ENCODE measurements at places on chromosomes 1 and 21.

DNA sequence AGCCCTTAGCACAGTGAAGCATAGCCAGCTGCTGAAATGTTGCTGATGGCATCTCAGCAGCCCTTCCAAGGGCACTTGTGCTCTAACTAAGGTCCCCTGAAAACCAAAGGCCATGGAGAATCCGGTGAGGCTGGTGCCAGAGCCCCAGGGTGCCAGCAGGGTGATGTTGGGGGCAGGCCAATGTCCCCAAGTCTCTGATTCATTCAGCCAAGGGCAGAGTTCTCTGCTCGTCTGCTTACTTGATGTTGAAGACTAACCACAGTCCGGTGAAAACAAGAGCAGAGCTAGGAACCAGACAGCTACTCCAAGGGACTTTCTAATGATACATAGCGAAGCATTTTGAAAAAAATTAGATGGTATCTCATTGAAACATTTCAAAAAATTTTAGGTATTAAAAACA lies 149.8 kb downstream of the ZZZ3 start:
- no peak for DNase-seq

DNA sequence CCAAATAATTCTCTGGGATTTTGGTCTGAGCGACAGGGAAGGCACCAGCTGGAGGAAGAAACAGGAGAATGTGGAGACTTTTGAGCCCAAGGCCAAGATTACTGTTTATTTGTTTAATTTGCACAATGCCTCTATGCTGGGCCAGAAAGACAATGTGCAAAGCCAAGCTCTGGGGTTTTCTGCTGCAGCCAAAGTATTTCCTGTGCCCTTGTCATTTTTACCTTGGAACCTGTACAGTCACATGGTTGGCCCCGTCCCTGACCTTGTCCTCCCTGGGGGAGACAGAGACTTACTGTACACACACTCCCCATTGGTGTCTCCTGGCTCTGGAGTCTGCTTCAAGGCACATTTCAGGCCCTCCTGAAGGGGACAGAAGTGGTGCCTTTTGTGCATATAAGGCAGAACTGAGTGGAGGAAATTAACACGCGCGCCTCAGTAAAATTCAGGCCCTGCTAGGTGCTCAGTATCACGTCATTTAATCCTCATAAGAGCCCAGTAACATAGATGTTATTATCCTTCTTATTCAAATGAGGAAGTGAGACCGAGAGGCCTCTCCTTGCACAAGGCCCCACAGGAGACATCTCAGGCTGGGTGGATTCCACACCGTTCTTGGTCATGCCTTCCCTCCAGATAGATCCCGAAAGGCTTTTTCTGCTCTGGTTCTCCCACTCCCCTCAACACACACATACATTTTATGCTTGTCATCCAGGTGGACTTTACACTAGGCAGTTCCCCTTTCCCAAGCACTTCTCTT lies 21.1 kb downstream of the C1orf115 start:
- DNase-seq: no peak

GRCh38 chr1:169483500-169483966 lies 2.2 kb downstream of the SLC19A2 start:
- DNase-seq: no peak

DNA sequence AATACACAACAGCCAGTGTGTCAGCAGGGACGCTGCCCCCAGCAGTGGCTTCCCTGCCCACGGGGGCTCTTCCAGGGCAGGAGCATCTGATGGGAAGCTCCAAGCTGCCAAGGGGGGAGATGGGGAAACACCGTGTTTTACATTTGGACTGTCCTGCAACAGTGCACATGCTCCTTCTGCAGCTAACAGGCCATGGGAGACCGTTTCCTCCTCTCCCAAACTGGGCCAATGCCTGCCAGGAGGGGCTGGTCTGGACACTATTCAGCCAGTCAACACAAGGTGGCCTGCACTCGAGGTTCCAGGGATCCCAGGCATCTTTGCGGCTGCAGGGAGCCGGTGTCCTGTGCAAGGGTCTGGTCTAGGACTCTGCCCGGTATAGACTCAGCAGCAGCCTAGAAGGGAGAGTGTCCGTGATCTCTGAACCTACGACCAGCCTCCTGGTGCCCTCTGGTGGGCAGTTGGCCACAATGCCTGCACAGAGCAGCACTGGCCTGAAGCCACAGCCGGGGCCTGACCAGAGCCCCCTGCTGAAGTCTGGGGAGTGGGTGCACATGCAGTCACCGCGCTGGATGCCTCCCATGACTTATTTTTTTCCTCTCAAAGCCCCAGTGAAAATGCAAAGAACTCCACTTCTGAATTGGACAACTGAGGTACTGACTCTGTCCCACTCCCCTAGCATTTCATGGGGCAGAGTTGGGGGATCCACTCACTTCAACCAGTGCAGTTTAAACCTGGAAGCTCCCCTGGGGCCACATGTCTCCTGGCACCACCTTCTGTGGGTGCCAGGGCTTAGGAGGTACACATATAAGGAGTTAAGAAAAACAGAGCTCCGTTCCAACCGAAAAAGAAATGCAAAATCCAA lies 33.3 kb downstream of the RCC2 start:
- DNase-seq: no peak

- DNase-seq: no peak
Measured at GRCh38 chr1:74430342-74430934, 82.0 kb downstream of the LRRC53 start.

DNA sequence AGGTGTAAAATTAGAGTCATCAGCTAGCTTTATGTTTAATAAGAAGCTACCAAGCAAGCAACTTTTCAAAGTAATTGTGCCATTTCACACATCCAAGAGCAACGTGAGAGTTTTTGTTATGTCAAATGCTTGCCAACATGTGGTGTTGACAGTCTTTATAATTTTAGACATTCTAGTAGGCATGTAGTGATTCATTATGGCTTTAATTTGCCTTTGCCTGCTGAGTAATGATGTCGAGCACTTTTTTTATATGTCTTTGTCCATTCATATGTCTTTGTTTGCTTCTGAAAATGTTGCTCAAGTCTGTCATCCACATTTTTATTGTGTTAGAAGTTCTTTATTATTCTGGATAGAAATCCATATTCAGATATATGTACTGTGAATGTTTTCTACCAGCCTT lies 21.4 kb upstream of the CHIT1 start:
- no peak for DNase-seq

DNA sequence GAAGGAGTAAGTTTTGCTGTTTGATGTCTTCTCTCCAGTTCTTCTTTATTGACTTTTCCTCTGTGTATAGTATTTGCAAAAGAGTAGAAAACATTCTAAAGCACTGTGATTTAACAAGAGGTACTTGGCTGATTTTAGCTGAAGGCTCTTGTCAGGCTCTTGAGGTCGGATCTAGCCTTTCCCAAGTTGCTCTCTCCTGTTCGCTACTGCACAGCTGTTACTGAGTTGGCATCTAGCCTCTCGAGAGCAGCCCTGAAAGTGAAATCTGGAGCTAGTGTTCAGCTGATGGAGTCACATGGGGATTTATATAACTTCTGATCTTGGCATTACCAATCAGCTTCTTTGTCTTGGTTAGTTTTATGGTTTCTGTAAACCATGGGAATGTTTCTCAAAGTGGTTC lies 193.1 kb downstream of the RYR2 start:
- DNase-seq: no peak

- DNase-seq: no peak
Measured at GRCh38 chr1:59004755-59005154, 220.9 kb upstream of the JUN start.

DNA sequence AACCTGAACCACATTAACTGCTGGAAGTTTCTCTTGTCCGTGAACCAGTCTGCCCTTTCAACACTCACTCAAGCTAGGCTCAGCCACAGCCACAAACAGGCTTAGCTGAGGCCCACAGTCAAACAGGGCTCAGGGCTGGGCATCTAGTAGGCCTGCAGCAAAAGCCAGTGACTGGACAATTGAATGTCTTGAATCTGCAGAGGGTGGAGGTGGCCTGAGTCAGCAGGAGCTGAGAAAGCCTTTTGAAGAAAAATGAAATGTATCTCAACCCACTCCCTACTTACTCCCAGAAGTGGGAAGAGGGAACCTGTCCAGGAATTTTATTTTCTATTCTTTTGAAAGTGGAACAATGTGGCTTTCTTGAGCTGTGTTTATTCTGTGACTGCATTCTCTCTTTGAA lies 95.4 kb downstream of the PTPRU start:
- DNase-seq: no peak

DNA sequence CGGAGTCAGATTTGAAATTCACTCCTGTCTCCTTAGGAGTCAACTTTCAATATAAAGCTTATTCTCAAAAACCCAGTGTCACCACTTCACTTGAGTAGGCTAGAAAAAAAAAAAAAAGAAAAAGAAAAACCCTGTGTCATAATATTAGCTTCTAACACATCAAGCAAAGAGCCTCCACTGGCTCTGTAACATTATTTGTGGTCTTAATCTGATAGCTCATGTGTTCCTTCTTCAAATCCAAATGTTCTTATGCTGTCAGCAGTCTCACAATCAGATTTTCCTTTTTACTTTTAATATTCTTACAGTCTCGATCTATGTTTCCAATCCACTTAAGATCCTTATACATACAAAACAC lies 26.1 kb upstream of the PSMG1 start:
- DNase-seq: no peak

- DNase-seq: no peak
Measured at GRCh38 chr1:19372136-19372514, 60.0 kb downstream of the SLC66A1 start.

DNA sequence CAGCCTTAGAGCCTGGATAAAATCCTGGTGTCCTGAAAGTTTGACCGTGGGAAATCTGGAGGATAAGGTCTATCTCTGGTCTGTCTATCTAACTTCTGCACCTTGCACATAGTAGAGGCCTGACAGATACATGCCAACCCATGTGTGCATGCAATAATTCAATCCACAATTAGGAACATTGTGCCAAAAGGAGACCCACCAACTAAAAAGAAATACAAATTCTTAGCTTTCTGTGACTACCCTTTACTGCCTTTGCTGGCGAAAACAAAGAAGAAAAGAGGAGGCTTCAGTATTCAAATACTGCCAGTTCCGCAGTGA lies 381 bp upstream of the KLHL20 start:
- DNase-seq: no peak

GRCh38 chr1:218350801-218351266 lies 5.7 kb downstream of the TGFB2 start:
- DNase-seq: no peak

GRCh38 chr1:152757747-152758146 lies at the start of gene KPRP:
KPRP (plus strand) TSS chr1:152758025; CDS start chr1:152759589, 1,564 bp downstream.
- no peak for DNase-seq

GRCh38 chr1:42676534-42677087 lies 5.6 kb upstream of the YBX1 start:
- DNase-seq: no peak

- DNase-seq: no peak
Measured at GRCh38 chr1:243973169-243973568, 77.9 kb upstream of the ZBTB18 start.

- no peak for DNase-seq
Measured at GRCh38 chr1:176382163-176382562, 80.8 kb upstream of the PAPPA2 start.

- DNase-seq: no peak
Measured at GRCh38 chr1:43797891-43798290, 90.6 kb downstream of the ST3GAL3 start.

DNA sequence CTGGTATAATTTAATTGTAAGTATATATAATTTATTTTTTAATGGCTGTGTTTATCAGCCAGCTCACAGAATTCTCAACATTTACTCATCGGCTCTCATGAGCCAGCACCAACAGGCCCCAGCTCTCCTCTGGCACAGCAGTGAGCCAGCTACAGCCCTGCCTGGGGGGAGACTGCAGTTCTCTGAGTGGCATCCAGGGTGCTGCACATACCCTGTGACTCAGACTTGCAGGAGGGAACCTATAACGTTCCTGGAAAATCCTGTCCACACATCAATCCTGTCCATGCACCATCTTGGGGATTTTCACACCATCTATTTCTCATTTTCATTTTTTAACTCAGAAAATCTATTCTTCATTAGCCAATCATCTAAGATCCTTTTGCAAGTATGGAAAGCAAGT lies 36.5 kb downstream of the FHAD1 start:
- no peak for DNase-seq

GRCh38 chr1:246445503-246445902 lies 61.6 kb downstream of the SMYD3 start:
- no peak for DNase-seq

DNA sequence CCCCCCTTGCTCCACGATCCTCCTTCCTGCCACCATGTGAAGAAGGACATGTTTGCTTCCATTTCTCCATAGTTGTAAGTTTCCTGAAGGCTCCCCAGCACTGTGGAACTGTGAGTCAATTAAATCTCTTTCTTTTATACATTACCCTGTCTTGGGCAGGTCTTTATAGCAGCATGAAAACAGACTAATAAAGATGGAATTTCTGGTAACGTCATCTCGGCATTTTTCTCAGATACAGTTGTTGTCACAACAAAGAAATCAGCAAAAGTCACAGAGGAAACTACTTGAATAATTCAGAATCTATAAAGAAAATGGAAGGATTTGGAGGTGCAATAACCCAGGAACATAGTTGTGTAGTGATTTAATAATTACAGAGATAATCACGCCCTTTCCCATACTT lies 4.4 kb downstream of the APCS start:
- DNase-seq: no peak

- no peak for DNase-seq
Measured at GRCh38 chr1:244779410-244779809, 56.0 kb upstream of the COX20 start.

DNA sequence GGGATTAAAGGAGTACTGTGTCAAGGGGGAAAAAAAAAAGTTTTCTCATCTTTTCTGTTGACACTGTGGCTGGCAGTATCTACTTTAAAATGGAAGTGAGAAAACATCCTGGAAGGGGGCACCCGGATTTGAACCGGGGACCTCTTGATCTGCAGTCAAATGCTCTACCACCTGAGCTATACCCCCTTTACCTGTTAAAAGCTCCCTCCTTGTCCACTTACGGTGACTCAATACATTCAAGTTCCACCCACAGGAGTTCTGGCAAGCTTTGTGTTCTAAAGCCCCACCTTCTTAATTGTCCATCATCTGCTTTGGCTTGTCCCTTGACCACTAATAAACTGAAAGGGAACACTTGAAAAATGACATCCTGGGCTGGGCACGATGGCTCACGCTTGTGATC lies 68.2 kb downstream of the FNBP1L start:
- no peak for DNase-seq

- no peak for DNase-seq
Measured at GRCh38 chr1:43270421-43271095, 775 bp downstream of the TMEM125 start.

GRCh38 chr1:8422510-8423268 lies 104.8 kb downstream of the SLC45A1 start:
- no peak for DNase-seq

All from NCI-H1436 treated with DMSO at 0.1 percent for 48 hours (cell line).